Stimulated activated CD8-positive, alpha-beta memory T cell treated with anti-CD3 and anti-CD28 coated beads, Interleukin-12 subunit alpha, Interleukin-12 subunit beta, amount 100 ng/mL, for 4 hours (primary cell): ENCODE measurements at places on chromosomes 2 and 18.

DNA sequence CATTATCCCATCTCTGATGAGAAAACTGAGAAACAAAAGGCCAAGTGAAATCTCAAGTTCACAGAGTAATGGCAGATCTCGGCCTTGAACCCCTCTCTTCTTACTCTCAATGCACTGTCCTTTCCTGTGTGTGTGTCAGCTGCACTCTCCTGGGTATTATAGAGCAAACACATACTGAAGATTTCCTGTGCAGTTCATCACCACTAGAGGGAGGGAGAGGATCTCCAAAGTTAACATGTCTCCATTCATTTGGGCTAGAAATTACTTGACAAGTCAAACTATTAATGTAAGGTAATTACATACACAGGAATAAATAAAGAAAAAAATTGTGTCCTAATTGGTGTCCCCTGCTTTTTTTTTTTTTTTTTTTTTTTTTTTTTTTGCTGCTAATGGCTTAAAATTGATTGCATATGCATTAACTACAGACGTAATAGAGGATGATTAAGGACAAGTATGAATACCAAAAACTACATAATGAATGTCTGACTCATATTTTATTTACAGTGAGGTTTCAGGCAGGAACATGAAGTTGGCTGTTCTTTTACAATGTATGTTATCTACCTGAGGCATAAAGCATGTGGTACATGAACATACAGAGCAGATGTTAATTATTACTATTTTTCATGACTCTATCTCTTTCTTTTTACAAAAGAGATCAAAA lies 269.2 kb downstream of the NYAP2 start:
- no peak for DNase-seq

DNA sequence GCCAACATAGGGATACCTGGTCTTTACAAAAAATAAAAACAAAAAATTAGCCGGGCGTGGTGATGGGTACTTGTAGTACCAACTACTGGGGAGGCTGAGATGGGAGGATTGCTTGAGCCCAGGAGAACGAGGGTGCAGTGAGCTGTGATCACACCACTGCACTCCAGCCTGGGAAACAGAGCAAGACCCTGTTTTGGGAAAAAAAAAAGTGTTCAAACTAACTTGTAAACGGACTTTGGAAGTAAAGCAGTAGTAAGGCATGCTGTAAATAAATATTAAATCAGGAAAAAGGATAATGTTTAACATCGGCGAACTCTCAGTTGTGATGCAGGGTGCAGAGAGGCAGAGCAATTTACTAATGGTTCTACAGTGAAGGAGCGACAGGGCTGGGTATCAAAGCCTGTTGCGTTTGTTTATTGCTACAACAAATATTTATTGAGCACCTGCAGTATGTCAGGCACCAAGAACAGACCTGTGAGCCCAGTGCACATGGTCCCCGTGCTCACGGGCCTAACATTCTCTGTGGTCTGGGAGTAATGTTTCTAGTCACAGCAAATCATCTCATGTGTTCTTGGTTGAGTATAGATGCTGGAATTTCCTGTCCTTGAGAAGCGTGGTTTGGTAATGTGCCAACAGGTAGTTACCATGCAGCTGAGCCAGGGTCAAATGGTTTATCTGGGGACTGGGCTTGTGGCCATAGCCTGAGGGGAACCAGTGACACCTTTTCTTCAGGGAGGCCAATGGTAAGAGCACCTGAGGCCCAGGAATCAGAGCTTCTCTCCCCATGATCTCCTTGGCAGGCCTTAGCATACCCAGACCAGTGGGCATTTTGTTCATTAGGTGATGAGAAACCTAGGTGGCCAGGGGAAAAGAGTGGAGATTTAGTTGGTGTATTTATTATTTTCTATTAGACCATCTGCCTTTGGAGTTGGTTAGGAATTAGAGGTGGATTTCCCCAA lies 27.9 kb upstream of the GREB1 start:
- DNase-seq, result no peak

DNA sequence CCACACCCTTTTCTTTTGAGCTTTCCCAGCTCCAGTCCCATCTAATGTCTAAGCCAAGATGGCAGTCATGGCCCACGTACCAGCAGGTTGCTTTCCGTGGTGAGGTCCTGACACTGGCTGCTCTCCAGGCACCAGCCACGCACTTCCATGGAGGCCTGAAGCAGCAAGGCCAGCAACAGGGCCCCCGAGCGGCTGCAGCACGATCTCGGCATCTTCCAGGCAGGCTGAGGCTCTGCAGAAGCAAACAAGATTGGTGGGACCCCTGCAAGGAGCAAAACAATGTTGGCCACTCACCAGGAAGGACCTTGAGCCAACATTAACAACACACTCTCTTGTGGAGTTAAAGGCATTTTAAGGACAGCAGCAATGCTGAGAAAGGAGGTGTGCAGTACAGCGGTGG lies 3.8 kb downstream of the POMC start:
- no peak for DNase-seq

GRCh38 chr2:19818543-19818942 lies 83.2 kb downstream of the TTC32 start:
- DNase-seq, result no peak

GRCh38 chr2:207960911-207961310 lies 64.4 kb downstream of the PLEKHM3 start:
- no peak for DNase-seq

GRCh38 chr2:187468262-187468661 lies 20.2 kb upstream of the CALCRL start:
- no peak for DNase-seq

- peak; percentile 65 for DNase-seq
Observed at GRCh38 chr2:28408764-28409599, 16.3 kb downstream of the FOSL2 start.

DNA sequence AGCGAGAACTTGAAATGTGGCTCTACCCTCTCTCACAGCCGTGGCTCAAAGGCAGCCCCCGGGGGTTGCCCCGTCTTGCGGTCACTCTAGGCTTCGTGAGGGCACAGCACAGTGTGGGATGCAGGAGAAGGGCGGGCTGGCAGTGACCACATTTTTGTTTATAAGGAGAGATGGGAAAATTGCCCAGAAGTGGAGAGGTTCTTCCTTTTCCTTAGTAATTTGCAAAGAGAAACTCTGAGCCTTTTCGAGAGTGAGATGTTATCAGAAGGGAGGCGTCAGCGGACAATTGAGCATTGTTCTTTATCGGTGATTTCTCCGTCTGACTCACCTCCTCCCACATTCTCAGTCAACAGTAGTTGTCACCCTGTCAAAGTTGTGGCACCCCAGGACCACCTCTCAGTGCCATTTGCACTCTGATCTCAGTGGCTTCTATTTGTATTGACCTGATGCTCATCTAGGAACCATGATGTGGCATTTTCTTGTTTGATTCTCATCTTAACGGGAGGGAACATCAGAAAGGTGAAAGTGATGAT lies 89.6 kb downstream of the ACAA2 start:
- DNase-seq, result no peak

DNA sequence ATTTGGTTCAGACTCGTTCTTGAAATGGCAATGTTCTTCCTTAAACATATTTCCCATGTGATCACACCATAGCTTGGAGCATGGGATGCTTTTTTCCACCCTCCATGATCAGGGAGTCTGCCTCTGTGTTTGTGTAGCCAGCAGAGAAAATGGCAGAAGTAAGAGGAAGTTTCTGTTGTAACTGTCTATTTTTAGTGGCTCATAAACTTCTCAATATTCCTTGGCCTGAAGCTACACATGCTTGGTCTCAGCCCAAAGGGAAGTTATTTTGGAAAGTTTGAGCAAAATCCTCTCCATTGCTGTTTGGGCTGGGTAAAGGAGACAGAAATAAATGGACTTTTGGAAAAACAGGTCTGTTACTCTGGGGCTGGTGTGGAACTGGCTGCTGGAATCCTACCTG lies 33.4 kb upstream of the ITGA6 start:
- no peak for DNase-seq

- DNase-seq, result no peak
Observed at GRCh38 chr18:3931013-3931315, 481.0 kb downstream of the TGIF1 start.

- DNase-seq, result no peak
Observed at GRCh38 chr2:219664944-219665343, 37.5 kb downstream of the SLC4A3 start.

DNA sequence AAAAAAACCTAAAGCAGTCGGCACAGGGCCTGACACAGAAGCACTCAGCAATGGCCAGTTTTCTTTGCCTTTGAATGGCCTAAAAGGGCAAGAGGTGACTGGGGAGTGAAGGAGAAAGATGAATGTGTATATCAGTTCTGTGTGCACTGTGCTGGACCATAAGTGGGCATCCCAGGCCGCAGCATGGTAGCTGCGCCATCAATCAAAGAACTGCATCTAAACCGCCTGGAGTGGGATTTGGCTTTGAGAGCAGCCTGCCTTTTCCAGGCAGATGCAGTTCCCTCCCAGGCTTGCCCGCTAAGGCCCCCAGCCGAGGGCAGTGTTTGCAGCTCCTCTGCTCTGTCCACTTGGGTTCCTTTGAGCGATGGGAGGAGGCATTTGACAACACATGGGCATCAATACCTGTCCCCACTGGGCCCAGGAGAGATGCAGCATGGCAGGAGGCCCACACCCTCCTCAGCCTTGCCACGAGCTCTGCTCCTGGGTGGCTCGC lies 144.1 kb downstream of the FAM210A start:
- no peak for DNase-seq

GRCh38 chr2:172120118-172120517 lies 17.4 kb upstream of the DLX2 start:
- DNase-seq, result no peak

DNA sequence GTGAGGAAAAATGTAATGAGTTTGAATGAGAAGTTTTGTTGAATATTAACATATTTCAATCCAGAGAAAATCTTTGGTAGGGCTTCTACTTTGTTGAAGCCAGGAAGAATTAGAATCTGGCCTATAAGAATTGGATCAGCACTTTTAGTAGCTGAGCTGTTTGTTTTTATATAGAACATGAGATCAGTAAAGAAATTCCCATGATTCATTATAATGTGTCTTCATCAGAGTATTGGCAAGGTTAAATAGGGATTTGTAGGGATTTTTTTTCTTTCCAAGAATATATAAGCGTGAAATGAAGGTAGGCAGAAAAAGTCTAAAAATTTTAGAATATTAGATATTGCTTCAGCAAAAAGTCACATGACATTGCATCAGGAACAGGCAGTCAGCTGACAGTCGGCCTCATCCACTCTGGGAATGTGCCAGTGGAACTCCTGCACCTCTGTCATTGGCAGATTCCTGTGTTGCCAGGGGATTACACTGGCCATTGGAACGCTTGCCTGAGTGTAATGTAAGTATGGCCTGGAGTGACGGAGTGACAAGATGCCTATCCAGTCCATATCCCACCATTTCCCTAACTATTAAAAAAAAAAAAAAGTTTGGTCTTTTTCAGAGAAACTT lies 60.6 kb downstream of the SERTAD2 start:
- DNase-seq, result no peak

DNA sequence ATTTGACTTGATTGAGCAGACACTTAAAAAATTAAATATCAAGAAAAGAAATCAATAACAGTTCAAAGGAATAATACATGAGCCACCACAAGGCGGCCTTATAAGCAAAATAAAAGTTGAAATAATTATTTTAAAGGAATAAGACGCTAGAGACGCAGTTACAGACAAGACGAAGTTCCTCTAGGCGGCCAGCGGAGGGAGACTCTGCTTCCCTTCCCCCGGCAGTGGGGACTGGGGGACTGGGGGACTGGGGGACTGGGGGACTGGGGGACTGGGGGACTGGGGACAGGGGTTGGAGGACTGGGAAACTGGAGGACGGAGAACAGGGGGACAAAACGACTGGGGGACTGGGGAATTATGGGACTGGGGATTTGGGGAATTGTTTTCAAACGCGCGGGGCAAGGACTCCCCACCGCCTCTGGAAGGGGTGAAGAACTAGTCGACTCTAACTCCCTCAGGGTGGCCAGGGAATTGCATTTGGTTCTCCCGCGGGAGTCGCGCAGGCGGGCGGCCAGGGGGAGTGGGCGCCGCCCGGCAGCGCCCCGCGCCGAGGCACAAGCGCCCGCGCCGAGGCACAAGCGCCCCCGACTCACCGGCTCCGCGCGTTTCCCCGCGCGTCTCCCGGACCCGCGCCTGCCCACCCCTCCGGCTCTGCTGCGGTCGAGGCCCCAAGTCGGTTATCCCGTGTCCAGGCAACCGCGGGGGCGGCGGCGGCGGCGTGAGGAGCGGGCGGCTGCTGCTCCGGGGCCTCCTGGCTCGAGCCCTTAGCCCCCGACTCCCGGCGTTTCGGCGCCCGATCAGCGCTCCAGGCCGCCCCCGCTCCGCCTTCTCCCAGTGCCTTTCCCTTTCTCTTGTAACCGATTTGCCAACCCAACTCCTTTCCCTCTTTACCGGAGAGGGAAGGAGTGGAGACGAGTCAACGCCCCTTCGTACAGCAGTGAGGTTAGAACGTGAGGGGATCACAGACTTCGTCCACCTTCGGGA lies at the start of gene CCDC178:
CCDC178 (minus strand) TSS at position 662 of the 984 bp plus-strand sequence. CDS start 28,633 bp downstream, outside the sequence.
- no peak for DNase-seq

GRCh38 chr2:11744631-11745394 lies 1.6 kb upstream of the LPIN1 start:
- no peak for DNase-seq

GRCh38 chr2:178914259-178914849 lies 107.1 kb upstream of the TTN start:
- DNase-seq, result peak; percentile 24

GRCh38 chr2:28294451-28294850 lies 98.2 kb upstream of the FOSL2 start:
- DNase-seq, result no peak
